ENCODE measurements at places on chromosomes 16 and 17. TPM values are rescaled to one million over a fixed set of nuclear protein-coding genes. Genes with fewer than 3 reads are reported as not detected.
A peak's percentile ranks its signal among the peaks of the same experiment; 100 is the strongest.

SDK2 gene
- total RNA-seq = 1.5 TPM

MT1M gene
- 9.9 TPM for total RNA-seq

ANKRD13B gene
- 8.3 TPM for total RNA-seq

KRTAP17-1 gene
- not detected for total RNA-seq

DNA sequence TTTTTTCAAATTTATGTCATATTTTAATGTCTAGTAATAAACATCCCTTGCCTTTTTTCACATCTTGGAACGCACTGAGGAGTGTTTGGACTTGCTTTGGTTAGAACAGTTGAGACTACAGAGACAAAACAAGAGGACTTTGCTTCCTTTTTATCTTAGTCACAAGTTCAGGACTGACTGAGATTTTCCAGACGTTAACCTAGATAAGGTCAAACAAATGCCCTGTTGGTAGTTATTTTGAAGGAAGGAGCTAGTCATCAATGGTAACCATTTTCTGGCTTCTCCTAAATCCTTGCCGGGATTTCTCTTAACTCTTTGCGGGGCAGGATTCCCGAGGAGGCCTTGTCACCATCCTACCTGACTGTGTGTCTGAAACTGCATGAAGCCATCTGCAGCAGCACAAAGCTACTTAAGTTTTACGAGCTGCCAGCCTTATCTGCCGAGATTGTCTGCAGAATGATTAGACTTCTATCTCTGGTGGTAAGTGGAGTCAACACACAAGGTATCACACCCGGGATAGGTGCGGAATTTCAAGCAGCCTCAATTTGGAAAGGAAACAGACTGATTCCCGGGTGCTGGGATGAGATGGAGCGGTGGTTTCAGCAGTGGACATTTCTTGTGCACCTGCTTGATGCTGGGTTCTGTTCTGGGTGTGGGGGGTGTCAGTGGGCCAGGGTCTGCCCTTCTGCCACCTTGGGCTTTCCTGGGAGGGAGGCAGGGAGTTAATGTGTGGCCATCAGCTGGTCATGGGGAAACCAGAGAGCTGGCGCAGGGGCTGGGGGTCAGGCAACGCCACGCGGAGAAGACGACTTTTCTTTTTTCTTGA, 48.3 kb downstream of the RNF213 start:
- peaks cover 82% of the 10 kb centered on the region for H3K36me3 ChIP-seq
- no peak overlapping the region for H3K4me3 ChIP-seq
- no peaks in the 10 kb centered on the region for H3K4me1 ChIP-seq

GRCh38 chr17:82239926-82240505, 11.2 kb downstream of the SLC16A3 start:
- H3K36me3 ChIP-seq = peaks cover 25% of the 10 kb centered on the region
- H3K27ac ChIP-seq = peak overlapping the region; percentile 78
- no peak for DNase-seq

DNA sequence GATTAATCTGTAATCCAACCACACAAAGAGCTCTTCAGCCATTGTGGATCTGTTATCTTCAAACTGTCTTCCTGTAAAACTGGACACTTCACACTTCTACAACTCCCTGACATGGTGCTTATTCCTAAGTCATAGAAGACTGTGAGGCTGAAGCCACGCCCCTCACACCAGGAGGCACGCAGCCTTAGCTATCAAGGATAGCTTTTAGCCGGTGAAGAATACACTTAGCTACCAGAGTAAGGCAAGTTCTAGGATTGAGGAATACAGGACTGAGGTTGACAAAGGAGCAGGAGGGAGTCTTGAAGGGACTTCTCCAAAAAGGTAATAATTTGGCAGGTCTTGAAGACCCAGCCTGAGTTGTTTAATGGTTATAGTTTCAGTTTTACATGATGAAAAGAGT, 79.8 kb upstream of the GAS7 start:
- no peak overlapping the region for H3K4me3 ChIP-seq
- peak; percentile 58 for DNase-seq
- no peaks in the 10 kb centered on the region for H3K4me1 ChIP-seq
- no peaks in the 10 kb centered on the region for H3K27me3 ChIP-seq
- no peaks in the 10 kb centered on the region for H3K36me3 ChIP-seq

DNA sequence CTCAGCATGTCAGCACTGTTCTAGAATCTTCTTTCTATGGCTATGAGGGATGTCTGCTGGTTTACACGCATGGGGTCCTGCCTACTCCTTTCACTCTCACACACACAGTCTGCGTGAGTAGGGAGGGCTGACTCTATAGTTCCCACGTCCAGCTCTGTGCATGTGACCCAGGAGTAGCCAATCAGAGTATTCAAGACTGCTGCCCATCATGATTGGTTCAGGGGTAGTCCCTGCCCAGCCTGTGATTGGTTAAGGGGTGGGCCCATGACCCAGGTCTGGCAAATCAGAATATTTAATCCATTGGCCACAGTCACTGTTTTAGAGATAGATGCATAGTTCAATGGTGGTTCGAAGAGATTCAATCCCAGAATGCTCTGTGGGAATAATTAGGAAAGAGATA, 151.3 kb upstream of the IRX3 start:
- no peaks in the 10 kb centered on the region for H3K36me3 ChIP-seq
- DNase-seq = no peak
- H3K4me3 ChIP-seq = no peak overlapping the region
- no peak overlapping the region for H3K27ac ChIP-seq
- no peaks in the 10 kb centered on the region for H3K4me1 ChIP-seq

- no peaks in the 10 kb centered on the region for H3K36me3 ChIP-seq
- H3K4me1 ChIP-seq = no peaks in the 10 kb centered on the region
- no peak overlapping the region for H3K4me3 ChIP-seq
These were observed 136.3 kb downstream of the HS3ST3B1 start for GRCh38 chr17:14437176-14437575.

- H3K36me3 ChIP-seq = no peaks in the 10 kb centered on the region
- no peaks in the 10 kb centered on the region for H3K27me3 ChIP-seq
- H3K4me1 ChIP-seq = no peaks in the 10 kb centered on the region
- H3K4me3 ChIP-seq = no peak overlapping the region
These were observed 304.1 kb upstream of the N4BP1 start for GRCh38 chr16:48914070-48914469.

DNA sequence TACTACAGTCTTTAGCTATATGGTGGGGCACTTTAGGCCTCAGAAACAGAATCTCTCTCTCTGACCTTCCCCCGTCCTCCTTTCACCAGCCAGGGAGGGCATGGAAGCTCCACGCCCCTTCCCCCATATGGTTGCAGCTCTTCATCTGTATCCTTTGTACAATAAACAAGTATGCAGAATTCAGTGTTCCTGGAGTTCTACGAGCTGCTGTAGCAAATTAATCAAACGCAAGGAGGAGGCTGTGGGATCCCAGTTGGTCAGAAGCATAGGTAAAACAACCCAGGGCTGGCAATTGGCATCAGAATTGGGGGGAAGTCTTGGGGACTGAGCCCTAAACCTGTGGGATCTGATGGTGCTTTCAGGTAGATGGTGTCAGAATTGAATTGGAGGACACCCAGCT, 163.7 kb upstream of the NLRP1 start:
- no peaks in the 10 kb centered on the region for H3K36me3 ChIP-seq
- peak; percentile 11 for DNase-seq
- no peaks in the 10 kb centered on the region for H3K4me1 ChIP-seq

- H3K27me3 ChIP-seq = no peaks in the 10 kb centered on the region
- no peak for DNase-seq
- no peaks in the 10 kb centered on the region for H3K36me3 ChIP-seq
- peak overlapping the region; percentile 33 for H3K27ac ChIP-seq
- no peak overlapping the region for H3K4me3 ChIP-seq
- H3K4me1 ChIP-seq = peaks cover 33% of the 10 kb centered on the region
These were observed 30.4 kb downstream of the KIAA0513 start for GRCh38 chr16:85057948-85058347.

DNA sequence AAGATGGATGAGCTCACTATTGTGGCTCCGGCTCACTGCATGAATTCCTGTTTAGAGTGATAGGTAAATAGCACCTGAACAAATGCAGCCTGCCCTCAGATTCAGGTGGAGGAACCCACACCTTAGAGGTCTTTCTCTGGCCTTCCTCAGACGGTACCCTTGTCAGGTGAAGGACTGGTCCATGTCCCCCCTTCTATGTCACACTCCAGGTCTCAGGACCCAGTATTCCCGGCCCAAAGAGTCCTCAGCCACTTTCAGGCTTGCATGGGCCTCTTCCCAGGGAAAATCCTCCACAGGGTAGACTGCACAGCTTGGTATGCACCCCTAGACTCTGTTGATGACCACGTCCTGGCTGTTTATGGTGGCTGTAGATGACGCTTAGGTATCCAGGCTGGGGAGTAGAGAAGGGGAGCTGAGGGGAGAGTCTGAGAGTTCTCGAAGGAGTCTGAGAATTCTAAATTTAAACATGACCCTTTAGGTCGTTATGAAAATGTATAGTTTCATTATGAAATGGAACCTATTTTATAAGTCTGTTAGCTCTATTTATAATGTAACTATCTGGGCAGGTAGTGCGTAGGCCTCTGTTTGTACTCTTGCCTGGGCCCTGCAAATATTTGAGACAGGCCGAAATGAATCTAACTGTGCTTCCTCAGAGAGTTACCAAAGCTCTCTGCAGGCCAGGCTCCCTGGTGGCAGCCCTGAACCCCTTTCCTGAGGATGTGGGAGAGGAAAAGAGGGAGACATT, 32.5 kb upstream of the CCR7 start:
- H3K27me3 ChIP-seq = no peaks in the 10 kb centered on the region
- peak; percentile 38 for DNase-seq
- no peaks in the 10 kb centered on the region for H3K36me3 ChIP-seq
- no peaks in the 10 kb centered on the region for H3K4me1 ChIP-seq
- H3K27ac ChIP-seq = no peak overlapping the region

DNA sequence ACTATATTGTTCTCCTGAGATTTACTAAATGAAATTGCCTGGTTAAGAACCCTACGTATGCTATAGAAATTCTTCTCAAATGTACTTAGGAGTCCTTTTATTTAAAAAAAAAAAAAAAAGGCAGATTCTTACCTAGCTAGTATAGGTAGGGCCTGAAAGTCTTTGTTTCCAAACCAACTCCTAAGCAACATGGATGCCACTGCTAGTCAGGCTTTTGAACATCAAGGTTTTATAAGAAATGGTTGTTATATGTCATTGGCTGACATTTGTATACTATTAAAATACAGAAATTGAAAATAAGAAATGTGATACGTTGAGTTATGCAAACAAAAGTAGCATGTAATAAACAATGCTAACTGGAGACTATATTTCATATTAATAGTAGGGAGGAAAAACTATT, 1.2 kb downstream of the EVI2A start:
- H3K36me3 ChIP-seq = no peaks in the 10 kb centered on the region
- no peak overlapping the region for H3K4me3 ChIP-seq
- H3K27me3 ChIP-seq = no peaks in the 10 kb centered on the region
- no peak for DNase-seq
- no peak overlapping the region for H3K27ac ChIP-seq
- peaks cover 12% of the 10 kb centered on the region for H3K4me1 ChIP-seq

- H3K36me3 ChIP-seq = peaks cover 76% of the 10 kb centered on the region
- no peak for DNase-seq
- H3K27me3 ChIP-seq = no peaks in the 10 kb centered on the region
- H3K27ac ChIP-seq = no peak overlapping the region
These were observed 47.7 kb upstream of the ULK2 start for GRCh38 chr17:19915245-19915978.

- H3K27ac ChIP-seq = peak overlapping the region; percentile 74
- H3K27me3 ChIP-seq = no peaks in the 10 kb centered on the region
- H3K36me3 ChIP-seq = no peaks in the 10 kb centered on the region
- DNase-seq = peak; percentile 90
- peak overlapping the region; percentile 66 for H3K4me3 ChIP-seq
These were observed 229.6 kb downstream of the MRTFB start for GRCh38 chr16:14300705-14301168.

DNA sequence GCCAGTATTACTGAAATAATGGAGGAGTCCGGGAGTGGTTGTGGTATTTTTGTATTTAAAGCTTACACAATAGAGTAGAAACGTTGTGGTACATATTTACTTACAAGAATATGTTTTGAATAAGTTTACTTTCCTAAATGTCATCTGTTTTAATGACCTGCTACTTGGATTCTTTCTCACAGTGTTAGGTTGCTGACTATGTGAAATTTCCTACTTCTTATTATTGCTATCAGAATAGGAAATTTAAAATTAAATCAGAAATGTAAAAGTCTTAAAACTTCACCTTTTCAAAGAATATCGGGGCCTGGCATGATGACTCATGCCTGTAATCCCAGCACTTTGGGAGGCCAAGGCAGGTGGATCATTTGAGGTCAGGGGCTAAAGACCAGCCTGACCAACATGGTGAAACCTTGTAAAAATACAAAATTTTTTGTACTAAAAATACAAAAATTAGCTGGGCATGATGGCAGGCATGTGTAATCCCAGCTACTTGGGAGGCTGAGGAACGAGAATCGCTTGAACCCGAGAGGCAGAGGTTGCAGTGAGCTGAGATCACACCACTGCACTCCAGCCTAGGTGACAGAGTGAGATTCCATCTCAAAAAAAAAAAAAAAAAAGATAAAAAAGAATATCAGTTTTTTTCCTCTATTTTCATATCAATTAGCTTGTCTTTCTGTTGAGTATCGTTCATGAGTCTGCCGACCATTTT, 77.8 kb downstream of the VMP1 start:
- no peak for DNase-seq
- H3K27me3 ChIP-seq = no peaks in the 10 kb centered on the region
- no peak overlapping the region for H3K27ac ChIP-seq
- H3K4me1 ChIP-seq = no peaks in the 10 kb centered on the region
- H3K4me3 ChIP-seq = no peak overlapping the region

DNA sequence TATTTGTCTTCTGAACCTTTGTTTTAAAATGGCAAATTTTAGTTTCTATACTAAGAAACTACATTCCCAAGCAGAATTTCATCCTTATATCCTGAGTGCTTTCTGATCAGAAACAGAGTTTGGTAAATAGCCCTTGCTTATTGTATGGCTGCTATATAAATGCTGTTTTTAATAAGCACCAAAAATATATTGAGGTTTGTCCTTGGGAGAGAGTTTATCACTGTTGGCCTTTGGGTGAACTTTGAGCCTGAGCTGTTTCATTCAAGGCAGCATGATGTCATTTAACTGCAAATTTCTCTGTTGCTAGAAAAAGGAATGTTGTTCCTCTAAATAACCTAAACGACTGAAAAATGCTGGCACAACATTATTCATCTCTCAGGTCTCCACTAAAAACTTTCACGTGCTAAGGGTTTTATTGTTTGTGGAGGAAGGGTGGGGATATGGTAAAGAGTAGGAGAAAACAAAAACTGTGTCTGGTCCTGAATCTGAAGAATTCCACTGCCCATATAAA, 334.3 kb upstream of the TBX2 start:
- no peak for DNase-seq
- no peak overlapping the region for H3K4me3 ChIP-seq
- no peaks in the 10 kb centered on the region for H3K4me1 ChIP-seq
- no peak overlapping the region for H3K27ac ChIP-seq
- H3K36me3 ChIP-seq = no peaks in the 10 kb centered on the region

DNA sequence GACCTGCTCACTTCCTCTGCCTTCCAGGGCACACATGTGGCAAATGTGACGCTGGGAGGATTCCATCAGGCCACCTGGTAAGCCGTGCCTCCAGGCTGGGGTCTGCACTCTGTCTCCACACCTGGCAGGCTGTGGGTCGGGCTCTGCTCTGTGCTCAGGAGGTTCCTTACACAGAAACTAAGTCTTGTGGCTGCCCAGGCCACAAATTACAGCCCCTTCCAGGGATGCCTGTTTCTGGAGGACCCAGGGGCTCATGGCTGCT, 58.2 kb downstream of the RMI2 start:
- H3K27me3 ChIP-seq = no peaks in the 10 kb centered on the region
- DNase-seq = no peak
- no peak overlapping the region for H3K4me3 ChIP-seq
- no peak overlapping the region for H3K27ac ChIP-seq
- no peaks in the 10 kb centered on the region for H3K36me3 ChIP-seq

All from right atrium auricular region (tissue), 2 donors.